Bronchial epithelial cell (primary cell): ENCODE measurements at places on chromosomes 2 and 18. TPM values are rescaled to one million over a fixed set of nuclear protein-coding genes. Genes with fewer than 3 reads are reported as not detected.
A peak's percentile ranks its signal among the peaks of the same experiment; 100 is the strongest.

DNA sequence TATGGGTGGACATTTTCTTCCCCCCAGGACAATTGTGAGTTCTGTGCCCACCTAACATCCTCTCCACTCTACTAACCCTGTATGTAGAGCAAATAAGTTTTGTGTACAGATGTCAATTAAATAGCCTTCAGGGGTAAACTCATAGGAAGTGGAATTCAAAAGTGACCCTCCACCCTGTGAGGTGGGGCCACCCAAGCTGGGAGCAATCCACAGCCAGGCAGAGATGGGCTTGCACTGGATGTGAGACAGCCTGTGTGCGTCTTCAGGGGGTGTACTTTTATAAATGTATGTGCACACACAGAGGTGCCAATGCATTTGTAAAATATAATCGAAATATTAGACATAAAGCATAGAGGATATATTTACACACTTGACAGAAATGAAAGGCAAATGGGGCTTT lies 33.1 kb upstream of the ATP6V1B1 start:
- no peak for DNase-seq

Gene CELF4
- total RNA-seq, result 0.13 TPM in 1 of 2 replicates, not detected in the other

Gene CPLX4
- total RNA-seq, result not detected in 2 replicates

- no peak for DNase-seq
Measured at GRCh38 chr2:29361231-29361630, 246.0 kb downstream of the CLIP4 start.

- DNase-seq, result peak; percentile 53
Measured at GRCh38 chr18:741931-742512, 29.6 kb upstream of the ENOSF1 start.

- peak; percentile 95 for DNase-seq
Measured at GRCh38 chr2:83742117-83742782, 716.8 kb downstream of the SUCLG1 start.

- DNase-seq, result no peak
Measured at GRCh38 chr2:169705927-169706326, 11.7 kb downstream of the PHOSPHO2 start.

Gene B3GNT2
- 46.6 and 61.7 TPM in 2 replicates for total RNA-seq

Gene ICOS
- not detected in 2 replicates for total RNA-seq

DNA sequence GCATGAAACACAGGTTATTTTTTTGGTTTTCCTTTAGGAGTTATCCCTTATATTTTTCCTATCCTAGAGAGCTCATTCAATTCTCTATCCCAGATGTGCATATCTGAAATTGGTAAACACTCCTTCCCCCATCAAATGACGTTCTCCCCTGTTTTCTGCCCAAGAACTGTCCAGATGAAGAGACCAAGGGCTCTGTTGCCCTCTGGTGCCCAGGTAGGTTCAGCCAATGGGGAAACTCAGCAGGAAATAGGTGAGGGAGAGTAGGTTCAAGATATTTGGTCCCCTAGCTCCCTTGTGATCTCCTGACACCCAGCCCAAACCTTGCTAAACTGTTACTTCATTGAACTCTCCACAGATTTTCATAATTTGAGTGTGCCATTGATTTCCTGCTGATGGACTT lies 14.1 kb upstream of the INO80C start:
- no peak for DNase-seq

DNA sequence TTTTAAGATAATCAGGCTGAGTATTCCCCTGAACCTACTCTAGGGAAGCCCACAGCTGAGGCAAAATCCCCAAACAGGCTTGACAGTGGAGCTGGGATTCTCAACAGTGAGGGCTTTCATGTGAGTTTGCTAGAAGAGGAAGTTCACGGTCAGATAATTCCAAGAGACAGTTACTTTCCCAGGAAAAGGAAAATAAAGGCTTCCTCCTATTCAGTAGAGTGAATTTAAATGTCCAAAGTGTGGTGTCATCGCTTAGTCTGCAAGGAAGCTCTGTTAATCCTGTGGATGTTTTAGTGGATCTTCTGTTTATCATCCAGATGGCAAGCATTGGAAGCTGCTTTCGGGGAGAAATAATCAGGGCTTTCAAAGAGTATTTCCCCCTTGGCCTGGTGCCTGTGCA lies 119.8 kb downstream of the RPIA start:
- no peak for DNase-seq

DNA sequence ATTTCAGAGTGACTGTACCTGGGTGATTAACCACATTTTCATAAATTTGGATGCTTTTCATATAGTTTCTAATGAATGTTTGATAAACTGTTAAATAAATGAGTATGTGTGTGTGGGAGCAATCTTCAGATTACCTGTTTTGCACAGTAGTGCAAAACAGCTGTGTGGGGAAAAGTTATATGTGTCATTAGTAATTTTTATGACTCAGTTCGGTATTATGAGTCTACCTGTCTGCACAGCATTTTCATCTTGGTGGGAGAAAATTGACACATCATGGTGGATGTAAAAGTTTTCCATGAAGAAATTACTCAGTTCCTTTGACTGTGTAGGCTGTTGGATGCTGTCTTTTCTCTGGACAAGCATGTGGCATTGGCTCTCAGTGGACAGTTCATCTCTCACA lies 43.8 kb downstream of the LTBP1 start:
- DNase-seq, result peak; percentile 87

DNA sequence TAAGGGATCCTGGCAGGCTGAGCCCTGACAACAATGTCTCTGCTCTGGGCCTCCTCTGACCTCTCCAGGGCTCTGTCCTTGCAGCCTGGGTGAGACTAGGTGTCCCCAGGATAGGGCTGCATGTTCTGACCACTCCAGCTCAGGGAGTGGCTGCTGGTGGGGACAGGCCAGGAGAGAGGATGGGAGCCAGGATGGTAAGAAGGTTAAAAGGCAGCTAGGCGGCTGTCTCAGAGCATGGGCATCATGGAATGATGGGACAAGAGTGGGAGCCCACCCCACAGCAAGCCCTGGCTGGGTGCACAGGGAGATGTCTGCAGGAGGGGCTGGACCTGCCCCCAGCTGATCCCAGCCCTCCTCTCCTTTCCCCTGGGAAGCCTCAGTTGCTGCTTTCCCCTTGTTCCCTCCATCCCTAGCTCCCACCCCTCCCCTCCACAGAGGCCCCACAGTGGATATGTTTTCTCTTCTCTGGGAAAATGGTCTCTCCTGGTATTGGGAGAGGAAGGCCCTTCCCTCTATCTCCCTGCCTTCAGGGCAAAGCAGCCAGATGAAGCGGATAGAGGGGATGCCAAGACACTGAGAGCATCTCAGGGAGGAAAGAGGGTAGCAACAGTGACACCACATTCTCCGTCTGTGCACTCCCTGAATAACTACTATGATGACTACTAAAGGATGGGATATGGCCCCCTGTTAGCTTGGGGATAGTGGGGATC lies 334.3 kb downstream of the DYSF start:
- DNase-seq, result no peak

DNA sequence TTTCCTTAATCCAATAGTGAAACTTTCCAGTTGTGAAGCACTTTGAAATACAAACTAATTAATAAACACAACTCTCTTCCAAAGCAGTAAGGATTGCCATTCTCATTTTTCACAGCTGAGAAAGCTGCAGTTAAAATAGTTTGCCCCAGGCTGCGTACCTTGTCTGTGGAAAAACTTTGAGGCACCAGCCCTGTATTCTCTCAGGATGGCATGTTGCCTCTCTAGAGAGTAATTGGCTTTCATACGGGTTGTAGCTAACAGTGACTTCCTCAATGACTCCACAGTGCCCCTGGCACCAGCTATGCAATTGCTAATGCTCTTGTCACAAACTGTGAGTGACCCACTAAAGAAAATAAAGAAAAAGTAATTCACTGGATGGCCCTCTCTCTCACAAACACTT lies 345.7 kb downstream of the MTX2 start:
- DNase-seq, result no peak

GRCh38 chr2:213015387-213016165 lies 135.8 kb downstream of the IKZF2 start:
- no peak for DNase-seq

GRCh38 chr2:23940718-23941620 lies 706 bp downstream of the UBXN2A start:
- DNase-seq, result peak; percentile 41

- no peak for DNase-seq
Measured at GRCh38 chr2:126837966-126838715, 60.5 kb upstream of the TEX51 start.

DNA sequence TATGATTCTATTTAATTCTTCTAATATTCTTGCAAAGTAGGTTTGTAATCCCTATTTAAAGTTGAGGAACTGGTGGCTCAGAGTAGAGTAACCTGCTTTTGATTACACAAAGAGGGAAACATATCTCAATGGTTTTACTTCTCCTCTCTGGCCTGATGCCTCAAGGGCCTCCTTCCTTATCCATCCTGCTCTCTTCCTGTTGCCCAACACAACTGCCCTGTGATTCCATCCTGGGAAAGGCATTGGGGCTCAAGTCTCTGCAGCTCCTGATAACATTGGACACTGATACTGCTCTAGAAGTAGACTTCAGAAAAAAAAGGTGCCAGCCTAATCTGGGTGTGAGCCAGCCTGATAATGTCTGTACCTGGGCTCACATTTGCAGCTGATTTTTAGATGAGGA lies 75.8 kb downstream of the RDH14 start:
- DNase-seq, result no peak

GRCh38 chr2:183671233-183671632 lies 547.0 kb downstream of the NUP35 start:
- no peak for DNase-seq

GRCh38 chr2:65565681-65566080 lies 133.3 kb upstream of the SPRED2 start:
- DNase-seq, result no peak

- DNase-seq, result peak; percentile 39
Measured at GRCh38 chr2:161946489-161947107, 127.4 kb downstream of the DPP4 start.

GRCh38 chr2:551621-552020 lies 125.6 kb downstream of the TMEM18 start:
- DNase-seq, result no peak

Gene TLX2
- not detected in 2 replicates for total RNA-seq

Gene GALR1
- not detected in 2 replicates for total RNA-seq

Gene CD8B
- total RNA-seq, result not detected in 2 replicates

DNA sequence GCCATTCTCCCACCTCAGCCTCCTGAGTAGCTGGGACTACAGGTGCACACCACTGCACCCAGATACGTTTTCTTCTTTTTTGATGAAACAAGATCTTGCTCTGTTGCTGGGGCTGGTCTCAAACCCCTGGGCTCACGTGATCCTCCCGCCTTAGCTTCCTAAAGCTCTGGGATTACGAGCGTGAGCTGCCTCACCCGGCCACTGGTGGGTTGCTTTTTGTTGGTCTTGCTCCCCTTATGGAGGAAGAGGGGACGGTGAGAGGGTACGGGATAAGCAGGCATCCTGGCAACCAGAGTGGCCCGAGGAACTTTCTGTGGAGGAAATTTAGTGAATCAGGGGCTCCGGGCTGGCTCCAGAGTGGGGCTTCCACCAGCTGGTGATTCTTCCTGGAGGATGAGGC lies 222.3 kb downstream of the HDAC4 start:
- no peak for DNase-seq

- peak; percentile 71 for DNase-seq
Measured at GRCh38 chr2:12330916-12331315, 385.8 kb upstream of the TRIB2 start.

DNA sequence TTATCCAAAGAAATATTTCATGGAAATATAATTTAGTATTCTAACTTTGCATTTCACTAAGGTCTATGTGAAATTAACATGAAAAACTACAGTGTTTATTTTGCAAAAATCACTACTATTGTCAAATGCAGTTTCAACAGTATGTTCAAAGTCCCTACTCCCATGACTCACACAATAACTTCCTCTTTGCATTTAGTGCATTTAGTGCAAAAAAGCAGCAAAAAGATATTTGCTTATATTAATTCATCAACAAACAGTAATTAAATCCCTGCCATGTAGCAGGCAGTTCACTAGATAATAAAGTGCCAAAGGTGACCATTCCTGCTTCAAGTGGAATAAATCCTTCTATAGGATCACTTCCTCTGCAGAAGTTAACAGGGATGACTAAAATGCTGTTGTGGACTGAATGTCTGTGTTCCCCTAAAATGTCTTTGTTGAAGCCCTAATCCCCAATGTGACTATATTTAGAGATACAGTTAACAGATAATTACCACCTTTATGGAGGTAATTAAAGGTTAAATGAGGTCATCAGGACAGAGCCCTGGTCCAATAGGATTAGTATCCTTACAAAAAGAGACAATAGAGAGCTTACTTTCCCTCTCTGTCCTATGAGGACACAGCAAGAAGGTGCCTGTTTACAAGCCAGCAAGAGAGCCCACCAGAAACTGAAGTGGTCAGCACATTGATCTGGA lies 61.7 kb downstream of the STK39 start:
- peak; percentile 43 for DNase-seq

DNA sequence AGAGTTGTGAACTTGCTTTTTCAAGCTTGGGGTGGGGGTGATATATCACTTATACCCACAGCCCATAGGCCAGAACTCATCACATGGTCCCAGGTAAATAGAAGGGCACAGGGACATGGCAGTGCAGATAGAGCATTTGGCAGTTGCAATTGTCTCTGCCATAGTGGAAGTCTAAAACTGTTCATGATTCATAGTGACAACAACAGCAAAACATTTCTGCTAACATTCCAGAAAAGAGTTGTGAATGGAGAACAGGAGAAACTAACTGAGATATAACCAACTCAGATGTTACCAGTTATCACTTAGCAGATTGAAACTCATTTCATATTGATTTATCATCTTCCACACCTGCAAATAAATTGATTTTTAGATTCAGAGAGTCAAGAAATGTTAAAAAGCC lies 278.6 kb upstream of the KYNU start:
- peak; percentile 19 for DNase-seq

Gene BZW1
- total RNA-seq, result 546 and 792 TPM in 2 replicates

DNA sequence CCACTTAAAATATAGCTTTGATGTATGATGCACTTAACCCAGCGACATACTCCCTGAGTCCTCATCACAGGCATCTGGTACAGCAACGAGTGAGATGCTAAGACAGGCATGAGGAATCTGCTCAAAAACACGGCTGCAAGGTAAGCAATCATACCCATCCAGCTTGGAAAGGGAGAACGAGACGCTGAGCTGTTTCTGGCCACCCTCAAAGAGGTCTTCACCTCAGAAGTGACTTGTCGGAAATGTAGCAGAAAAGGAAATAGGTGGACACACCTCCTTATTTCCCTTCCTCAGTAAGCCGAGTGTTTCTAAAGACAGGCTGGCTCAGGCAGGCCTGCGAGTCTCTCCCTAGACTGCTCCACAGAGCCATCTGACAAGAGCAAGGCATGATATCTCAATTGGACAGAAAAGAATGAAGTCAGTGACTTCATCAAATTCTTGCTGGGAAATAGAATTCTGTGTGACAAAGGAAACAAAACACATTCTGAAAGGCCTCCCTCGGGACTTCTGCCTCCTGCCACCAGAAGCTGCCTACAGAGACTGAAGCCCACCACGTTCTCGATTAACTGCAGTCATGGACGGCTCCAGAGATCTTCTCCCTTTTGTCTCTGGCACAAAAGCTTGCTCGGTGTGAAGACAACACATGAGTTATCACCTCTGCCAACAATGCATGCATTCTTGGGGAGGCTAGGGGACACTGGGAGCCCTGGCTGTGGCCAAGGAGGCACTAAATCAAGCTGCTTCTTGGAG lies 84.3 kb downstream of the UXS1 start:
- DNase-seq, result no peak

Gene GCG
- total RNA-seq, result not detected in 2 replicates

Gene C2orf78
- total RNA-seq, result not detected in 2 replicates
